LHCN-M2 (cell line): ENCODE measurements at places on chromosomes 3 and 15. TPM values are rescaled to one million over a fixed set of nuclear protein-coding genes. Genes with fewer than 3 reads are reported as not detected.

DNA sequence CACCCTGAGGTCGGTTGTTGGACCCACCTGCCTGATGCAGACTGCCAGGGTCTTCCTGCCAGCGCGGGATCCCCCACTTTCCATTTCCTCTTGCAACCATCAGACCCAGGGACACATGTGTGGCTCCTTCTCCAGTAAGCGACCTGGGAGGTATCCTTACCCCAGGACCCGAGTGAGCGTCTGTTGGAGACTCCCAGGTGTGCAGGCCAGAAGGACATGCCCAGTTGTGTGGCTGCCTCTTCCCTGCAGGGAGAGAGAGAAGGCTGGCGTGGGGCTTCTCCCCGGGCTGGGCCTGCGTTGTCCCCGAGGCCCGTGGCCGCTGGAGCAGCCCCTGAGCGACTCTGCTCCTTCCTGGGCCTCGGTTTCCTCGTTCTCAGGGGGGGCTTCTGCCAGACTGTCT is 56.8 kb downstream of the APBA2 start:
- DNase-seq = no peak

GRCh38 chr3:66592016-66592761 is 91.4 kb upstream of the LRIG1 start:
- DNase-seq = no peak

DNA sequence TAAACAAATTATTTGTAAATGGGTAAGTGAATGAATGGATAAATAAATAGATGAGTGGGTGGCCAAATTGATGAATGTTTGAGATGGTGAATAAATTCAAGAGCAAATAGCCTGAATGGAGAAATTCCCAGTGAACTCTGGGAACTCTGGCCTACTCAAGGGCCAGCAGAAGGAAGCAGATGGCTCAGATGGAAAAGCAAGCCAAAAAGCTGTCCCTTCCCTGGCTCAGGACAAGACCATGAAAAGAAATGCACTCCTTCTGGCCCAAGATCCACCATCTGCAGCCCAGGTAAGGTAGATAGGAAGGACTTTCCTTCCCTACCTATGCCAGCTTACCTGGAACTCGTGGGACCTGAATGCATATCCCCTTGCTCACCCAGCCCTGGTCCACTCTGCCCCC is 37.6 kb upstream of the CLDN18 start:
- DNase-seq = no peak

DNA sequence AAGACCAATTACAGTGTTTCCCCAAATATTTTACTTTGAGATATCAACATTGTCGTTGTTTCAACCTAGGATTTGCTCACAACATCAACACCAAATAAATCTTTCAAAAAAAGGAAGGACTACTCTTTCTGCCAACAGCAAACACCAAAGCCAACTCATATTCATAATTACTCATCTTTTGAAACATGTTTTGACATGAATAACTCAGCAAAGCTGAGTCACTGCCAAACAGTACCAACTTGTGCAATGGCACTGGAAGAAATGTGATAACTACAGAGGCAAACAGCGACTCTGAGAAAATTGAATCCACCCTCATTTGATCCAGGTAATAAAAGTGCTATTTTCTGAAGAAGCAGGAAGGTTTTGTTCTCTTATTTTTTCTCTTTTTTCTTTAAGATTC is 67.2 kb downstream of the PEX5L start:
- DNase-seq = peak; percentile 80

- no peak for DNase-seq
Measured at GRCh38 chr15:62886431-62887071, 156.0 kb upstream of the TPM1 start.

- no peak for DNase-seq
Measured at GRCh38 chr3:170760174-170760526, 109.8 kb downstream of the RPL22L1 start.

DNA sequence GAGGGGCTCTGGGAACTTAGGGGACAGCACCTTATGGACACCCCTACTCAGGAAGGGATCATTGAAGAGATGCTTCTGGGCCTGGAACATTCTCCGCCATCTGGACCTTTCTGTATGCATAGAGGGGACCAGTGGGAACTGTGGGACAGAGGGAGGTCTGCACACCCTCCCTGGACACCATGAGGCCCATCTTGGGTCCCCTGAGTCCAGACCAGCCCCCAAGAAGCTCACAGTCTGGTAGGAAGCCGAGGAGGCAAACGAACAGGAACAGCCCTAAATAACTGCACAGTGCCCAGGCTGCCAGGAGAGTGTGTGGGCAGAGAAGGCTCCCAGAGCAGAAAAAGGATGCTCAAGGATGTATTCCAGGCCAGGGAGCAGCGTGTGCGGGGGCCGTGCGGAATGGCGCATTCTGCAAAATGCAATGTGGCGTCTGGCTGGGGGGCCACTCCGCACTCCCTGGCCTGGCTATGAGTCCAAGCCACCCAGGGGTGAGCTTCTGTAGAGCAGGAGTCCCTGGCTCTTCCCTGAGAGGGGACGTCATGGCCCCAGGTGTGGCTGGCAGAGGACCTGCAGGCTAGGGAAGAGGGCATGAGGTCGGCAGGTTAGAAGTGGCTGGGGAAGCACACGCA is 24.5 kb upstream of the KLF13 start:
- DNase-seq = no peak

DNA sequence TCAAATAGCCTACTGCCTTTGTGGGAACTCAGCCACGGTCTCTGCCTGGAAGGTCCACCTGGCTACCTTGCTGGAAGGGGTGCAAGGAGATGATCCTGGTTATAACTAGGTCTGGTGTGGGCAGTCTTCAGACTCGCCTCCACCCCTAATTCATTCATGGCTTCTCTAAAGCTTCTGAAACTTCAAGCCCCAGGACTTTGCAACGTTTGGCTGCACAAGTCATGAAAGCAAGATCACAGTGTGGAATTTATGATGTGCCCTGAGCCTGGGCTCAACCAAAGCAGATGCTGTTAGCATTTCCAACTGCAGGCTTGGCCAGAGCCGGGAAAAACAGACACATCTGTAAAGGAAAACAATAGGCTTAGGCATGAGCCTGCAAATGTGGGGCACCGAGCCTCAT is 200.4 kb upstream of the WNT5A start:
- DNase-seq = no peak

- no peak for DNase-seq
Measured at GRCh38 chr3:113654851-113655250, 41.6 kb downstream of the USF3 start.

DNA sequence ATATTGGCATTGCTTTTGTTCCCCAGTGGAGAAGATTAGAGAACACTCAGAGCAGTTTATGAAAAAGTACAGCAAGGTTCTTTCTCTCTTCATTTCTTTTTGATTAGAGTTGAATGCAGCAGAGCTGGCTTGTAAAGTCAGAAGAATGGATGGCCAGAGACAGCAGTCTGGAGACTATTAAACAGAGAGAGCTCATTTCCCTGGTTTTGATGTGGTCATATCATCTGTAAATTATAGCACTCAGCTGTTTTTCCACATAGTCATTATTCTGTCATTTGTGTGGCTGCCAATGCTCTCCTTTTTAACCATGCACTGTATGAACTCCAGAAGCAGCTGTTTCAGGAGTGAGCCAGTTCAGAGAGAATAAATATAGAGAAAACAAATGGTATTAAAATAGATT is 177.4 kb upstream of the CRBN start:
- DNase-seq = no peak

DNA sequence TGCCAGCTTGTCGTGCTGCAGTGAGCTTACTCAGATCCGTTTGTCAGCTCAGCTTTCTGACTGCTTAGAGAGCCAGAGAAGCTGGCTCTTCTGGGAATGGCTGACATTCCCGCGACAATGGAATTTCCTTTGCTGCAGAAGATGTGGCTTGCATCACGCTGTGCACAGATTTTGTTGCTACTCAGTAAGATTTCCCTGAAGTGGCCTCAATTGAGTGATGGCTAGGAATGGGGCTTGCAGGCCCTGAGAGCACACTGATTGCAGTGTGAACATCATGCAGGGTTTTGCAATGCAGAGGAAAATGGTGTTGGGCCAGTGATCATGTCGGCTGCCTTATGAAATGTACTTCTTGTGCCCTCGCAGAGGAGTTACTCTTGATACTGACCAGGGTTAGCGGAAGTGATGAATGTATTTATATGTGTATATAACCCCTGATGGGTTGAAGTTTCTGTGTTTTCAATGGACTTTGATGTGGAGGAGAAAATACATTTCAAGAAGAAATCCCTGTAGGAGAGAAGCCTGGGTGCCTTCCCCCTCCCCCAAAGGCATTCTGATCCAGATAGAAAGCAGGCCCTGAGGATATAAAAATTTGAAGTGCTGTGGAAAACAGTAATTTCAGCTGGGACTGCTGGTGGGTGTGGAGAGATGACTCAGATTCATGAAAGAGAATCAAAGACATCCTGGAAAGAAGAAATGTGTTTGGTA is 102.5 kb upstream of the PDZRN3 start:
- DNase-seq = peak; percentile 71

DNA sequence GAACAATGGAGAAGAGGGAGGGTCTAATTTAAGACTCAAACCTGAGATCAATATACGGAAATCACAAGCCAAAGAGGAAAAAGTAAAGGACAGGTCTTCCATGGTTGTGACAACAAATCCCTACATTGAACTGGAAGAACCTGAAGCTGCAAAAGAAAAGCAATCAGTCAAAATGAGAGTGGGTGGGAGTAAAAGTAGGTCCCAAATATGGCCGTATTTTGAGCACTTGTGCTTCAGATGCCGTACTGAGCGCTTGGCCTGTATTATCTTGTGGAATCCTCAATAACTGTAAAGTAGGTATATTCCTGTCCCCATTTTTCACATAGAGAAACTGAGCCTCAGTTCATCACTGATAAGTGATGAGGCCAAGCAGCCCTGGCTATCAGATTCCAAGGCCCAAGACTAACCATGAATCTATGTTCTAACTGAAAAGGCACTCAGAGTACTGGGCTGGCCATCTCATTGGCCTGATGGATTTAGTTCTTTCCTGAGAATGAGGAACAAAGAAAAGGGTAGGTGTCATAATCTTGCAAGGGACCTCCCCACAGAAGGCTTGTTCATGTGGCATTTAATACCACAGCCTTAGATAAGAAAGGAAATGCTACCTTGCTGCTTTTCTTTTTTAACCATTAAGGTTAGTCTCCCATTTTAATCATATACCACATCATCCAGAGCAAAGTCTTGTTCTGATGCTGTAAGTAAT is 52.5 kb downstream of the LRRN1 start:
- DNase-seq = no peak

DNA sequence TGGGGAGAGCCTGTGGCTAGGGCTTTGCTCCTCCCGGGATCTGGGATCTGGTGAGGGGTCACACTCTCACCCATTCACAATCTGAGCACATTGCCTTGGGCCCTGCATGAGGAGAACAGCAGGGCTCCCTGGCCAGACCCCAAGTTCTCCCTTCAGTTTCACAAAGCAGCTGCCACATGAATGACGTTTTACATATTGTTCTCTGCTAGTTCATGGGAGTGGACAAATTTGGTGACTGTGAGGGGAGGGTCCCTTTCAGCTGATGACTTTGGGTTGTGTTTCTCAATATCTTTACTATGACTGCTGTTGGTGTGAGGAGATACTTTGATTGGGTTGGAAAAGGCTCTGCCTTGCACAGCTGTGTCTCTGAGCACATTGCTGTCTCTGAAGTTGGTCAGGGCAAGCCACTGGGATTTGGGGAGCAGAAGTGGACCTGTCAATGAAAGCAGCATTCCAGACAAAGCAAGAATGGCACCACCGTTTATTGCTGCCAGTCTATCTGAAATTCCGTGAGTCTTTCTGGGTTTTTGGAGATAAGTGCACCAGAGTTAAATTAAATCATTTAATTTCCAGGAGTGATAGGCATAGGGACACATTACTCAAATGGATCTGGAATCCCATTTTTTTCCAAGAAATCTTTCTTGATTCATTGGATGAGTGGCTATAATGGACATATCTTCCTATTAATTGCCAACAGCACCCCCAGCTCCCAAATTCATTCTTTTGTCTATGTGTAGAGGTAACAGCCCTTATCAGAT is 10.3 kb downstream of the TIMP4 start:
- peak; percentile 52 for DNase-seq

- DNase-seq = no peak
Measured at GRCh38 chr3:182516597-182517336, 276.5 kb upstream of the ATP11B start.

DNA sequence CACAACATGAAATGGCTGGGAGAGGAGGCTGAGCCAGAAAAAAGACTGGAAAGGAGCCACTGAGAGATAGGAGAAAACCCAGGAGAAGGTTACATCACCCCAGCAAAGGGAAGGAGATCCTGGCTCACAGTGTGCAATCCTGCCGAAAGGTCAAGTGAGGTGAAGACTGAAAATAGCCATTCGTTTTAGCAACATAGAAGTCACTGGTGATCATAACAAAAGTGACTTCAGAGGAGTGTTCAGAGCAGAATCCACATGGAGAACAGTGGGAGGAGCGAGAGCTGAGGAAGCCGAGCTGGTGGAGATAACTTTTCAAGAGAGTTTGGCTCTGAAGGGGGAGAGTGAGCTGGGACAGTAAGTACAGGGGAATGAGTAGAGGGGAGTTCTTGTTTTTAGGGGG is 5.4 kb upstream of the HEG1 start:
- DNase-seq = peak; percentile 65

- no peak for DNase-seq
Measured at GRCh38 chr15:25944386-25944785, 81.3 kb upstream of the ATP10A start.

The CCDC33 gene
- total RNA-seq = not detected in 2 replicates

The REC114 gene
- total RNA-seq = not detected in 2 replicates

The COL7A1 gene
- total RNA-seq = 12.7 and 14.2 TPM in 2 replicates

The PLA2G4B gene
- total RNA-seq = 1.2 and 1.3 TPM in 2 replicates

The ZKSCAN7 gene
- total RNA-seq = 5.3 and 7.4 TPM in 2 replicates

The IL12A gene
- 1.4 and 11.3 TPM in 2 replicates for total RNA-seq

The SQOR gene
- 34.0 and 47.8 TPM in 2 replicates for total RNA-seq

The GOLGA8M gene
- total RNA-seq = 0.29 TPM in 1 of 2 replicates, not detected in the other

The ZNF385D gene
- 3.9 and 10.6 TPM in 2 replicates for total RNA-seq

The ECE2 gene
- not detected in 2 replicates for total RNA-seq

The ADGRG7 gene
- not detected in 2 replicates for total RNA-seq
